ENCODE measurements at places on chromosomes 12 and 14. TPM values are rescaled to one million over a fixed set of nuclear protein-coding genes. Genes with fewer than 3 reads are reported as not detected.

Gene COL2A1
- total RNA-seq, result under 0.01 TPM

Gene EMC9
- total RNA-seq, result 11.3 TPM

Gene SLC2A3
- 52.7 TPM for total RNA-seq

Gene ANP32D
- total RNA-seq, result not detected

Gene PLBD1
- total RNA-seq, result 4.2 TPM

Gene RNF212B
- total RNA-seq, result not detected

Gene C3AR1
- total RNA-seq, result not detected

Gene PYGL
- total RNA-seq, result 57.3 TPM

Gene RD3L
- not detected for total RNA-seq

Gene KICS2
- 5.8 TPM for total RNA-seq

Gene LMO3
- total RNA-seq, result 10.2 TPM

Gene CACNB3
- total RNA-seq, result 23.4 TPM

Gene TOMM20L
- not detected for total RNA-seq

Gene BMP4
- 2.3 TPM for total RNA-seq

Gene TBX3
- total RNA-seq, result 11.7 TPM

Gene TAS2R43
- total RNA-seq, result not detected

Gene IL26
- not detected for total RNA-seq

Gene PMCH
- not detected for total RNA-seq

Gene UNC79
- total RNA-seq, result under 0.01 TPM
